Activated naive CD8-positive, alpha-beta T cell treated with anti-CD3 and anti-CD28 coated beads, Interleukin-2, amount 50 U/mL, for 16 hours (primary cell): ENCODE measurements at places on chromosomes 5 and 9.

GRCh38 chr9:9612270-9612669, 1000.5 kb downstream of the PTPRD start:
- DNase-seq = no peak

DNA sequence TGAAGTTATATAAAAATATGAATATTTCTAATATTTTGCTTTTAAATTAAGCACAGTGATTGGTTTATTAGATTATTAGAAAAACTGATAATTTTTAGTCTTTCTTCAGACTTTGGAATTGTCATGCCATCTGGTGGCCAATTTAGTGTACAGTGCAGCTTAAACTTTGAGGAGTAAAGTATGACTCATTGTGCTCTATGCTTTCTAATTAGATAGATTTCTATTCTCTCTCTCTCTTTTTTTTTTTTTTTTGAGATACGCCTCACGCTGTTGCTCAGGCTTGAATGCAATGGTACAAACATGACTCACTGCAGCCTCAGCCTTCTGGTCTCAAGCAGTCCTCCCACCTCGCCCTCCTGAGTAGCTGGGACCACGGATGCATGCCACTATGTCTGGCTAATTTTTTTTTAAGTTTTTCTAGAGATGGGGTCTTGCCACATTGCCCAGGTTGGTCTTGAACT, 42.1 kb upstream of the GPR21 start:
- peak; percentile 7 for DNase-seq

DNA sequence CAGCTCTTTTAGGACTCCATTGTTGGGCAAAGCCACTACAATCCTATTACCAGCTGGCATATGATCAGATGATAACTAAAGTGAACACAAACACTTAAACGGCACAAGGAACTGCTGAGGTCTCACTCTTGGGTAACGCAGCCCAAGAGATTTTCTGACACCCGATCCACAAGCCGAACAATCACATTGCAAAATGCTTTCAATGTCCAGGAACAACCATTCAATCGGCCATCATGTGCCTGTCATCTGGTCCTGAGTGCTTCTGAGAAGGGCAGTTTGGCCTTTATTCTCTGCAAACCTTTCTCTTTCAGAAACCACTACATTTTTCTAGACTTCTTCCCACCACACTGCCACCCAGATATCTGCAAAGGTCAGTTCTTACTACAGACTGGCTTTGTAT, 283.1 kb downstream of the GLIS3 start:
- DNase-seq = no peak

DNA sequence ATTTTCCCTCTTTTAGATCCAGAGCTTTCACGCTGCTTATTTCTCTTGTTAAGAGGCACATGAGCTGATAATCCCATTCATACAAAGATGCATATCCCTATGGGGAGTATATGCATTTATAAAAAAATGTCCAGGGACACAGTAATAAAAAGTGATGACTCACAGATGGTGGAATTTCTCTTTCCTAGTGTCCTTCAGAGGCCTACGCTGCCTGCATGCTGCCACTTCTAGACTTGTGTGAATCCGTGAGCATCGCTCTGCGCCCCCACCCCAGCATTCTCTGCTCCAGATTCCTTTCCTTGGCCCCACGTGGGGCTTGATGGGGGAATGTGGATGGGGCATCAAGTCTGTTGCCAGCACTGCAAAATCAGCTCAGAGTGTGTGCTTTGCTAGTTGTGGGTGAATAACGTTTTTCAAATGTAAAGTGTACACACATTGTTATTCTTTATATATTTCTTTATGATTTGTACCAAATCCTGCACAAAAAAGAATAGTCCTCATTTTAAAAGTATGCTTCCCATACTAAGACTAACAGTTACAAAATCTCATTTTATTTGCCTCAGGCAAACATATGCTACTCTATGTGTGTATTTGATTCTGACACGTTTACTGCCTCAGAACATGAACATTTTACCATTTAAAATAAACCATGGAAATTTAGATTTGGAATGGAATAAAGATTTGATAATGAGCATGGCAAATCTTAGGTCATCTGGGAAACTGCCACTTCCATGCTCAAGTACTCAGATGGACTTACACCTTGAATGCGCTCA, 22.4 kb upstream of the RASGRF2 start:
- no peak for DNase-seq

GRCh38 chr5:123455640-123456039, 32.4 kb upstream of the CEP120 start:
- no peak for DNase-seq

DNA sequence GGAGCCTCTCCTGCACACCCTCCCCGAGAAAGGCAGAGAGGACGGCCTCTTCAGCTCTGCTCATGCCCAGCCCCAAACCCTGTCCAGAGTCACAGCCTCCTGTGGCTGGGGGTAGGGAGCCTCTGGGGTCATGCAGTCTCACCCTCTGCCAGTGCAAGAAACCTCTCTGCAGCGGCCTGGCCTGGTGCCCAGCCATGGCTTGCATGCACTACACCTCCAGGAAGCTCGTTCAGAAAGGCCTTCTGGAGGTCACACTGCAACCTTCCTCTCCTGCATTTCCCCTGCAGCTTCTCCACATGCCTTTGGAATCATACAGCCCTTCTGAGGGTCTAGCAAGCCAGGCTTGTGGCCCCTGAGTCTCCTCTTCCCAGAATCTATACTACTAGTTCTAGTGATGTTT, 17.9 kb downstream of the CSF1R start:
- DNase-seq = no peak

GRCh38 chr9:106526716-106527204, 336.2 kb upstream of the ZNF462 start:
- DNase-seq = no peak

DNA sequence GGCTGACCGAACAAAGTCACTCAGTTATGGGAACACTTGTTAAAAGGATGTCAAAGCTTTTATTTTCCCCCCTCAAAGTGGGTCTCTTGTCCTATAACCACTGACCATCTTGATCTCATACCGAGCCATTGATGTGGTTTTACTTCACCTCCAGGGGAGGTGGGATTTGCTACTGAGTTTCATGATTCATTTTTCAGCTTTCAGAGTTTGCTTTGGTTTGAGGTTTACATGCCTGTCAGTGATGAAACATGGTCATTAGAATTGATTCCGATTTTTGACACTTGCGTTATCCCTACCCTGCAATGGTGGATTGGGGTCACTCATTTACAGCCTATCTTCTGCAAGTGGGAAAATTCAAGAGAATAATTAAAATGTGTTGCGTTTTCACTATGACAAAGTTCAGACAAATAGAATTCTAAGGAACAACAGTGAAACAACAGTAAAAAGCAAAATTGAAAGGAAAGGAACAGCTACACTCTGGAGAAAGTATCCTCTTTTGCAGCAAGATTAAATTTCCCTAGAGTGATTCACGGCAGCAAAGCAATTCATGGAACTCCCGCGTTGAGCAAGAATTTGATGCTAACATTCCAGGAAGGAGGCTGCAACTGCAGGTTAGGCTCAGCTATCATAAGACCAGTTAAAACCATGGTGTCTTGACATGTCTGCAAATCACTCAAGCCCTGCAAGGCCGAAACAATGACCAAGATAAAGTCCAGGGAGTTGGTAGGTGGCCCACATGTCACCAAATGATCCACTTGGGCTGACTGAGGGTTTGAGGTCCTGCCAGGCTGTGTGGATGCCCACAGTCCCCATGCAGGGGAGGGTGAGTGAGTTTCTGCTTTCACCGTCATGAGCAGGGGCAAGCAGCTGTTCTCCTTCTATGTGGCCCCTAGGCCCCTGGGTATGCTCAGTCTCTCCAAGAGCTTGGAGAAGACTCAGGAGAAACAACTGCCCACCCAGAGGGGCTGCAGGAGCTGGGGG, 9.4 kb downstream of the GADD45G start:
- DNase-seq = no peak

DNA sequence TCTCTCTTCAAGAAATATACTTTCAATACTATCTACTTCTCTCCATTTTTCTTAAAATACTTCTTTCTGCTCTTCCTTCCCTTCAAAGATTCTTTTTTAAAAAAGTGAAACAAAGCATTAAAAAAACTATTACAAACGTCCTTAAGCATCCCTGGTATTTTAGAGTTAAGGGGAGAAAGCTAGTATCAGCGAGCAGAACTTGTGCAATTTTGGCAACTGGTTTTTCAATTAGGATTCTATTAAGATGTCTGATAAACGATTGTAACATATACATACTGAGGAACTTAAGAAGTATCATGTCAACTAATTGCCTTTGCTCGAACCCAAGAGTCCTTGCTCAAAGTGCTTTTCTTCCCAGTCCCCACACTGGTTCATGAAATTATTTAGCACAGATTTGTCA, 459.2 kb downstream of the BNC2 start:
- no peak for DNase-seq

GRCh38 chr5:93674138-93674537, 67.3 kb downstream of the POU5F2 start:
- no peak for DNase-seq

GRCh38 chr5:177612215-177612673, 12.3 kb downstream of the B4GALT7 start:
- no peak for DNase-seq

GRCh38 chr9:69198521-69199220, 24.6 kb downstream of the TJP2 start:
- DNase-seq = no peak

- DNase-seq = no peak
Observed at GRCh38 chr9:70873506-70873905, 247.9 kb downstream of the TRPM3 start.

GRCh38 chr9:125125523-125125922, 17.8 kb downstream of the SCAI start:
- no peak for DNase-seq

DNA sequence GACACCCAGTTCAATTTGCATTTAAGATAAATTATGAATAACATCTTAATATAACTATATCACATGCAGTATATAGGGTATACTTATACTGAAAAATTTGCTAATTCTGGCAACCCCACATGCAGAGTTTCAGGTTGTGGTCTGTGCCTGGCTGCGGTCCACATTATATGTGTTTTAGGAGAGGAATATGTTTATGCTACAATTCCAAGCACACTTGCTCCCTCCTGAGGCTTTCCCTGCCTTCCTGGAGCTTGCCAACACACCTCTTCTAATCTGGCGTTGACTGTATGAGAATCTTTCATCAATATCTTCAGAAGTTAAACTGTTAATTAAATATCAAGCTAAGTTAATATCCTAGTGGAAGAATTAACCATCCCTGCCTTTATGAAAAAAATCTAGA, 45.2 kb downstream of the SEMA5A start:
- no peak for DNase-seq

- no peak for DNase-seq
Observed at GRCh38 chr9:124618476-124618875, 111.3 kb upstream of the NR5A1 start.

DNA sequence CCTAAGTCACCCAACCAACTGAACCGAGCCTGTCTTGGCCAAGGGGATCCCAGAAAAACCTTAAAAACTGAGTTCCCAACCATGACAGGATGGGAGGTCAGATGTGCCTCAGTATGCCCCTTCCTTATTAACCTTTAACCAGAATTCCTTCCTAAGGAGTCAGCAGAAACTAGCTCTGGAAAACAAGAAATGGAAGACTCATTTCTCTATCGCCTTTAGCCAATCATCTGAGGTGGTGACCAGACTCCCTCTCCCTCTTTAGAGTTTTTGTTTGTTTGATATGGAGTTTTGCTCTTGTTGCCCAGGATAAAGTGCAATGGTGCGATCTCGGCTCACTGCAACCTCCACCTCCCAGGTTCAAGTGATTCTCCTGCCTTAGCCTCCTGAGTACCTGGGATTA, 37.5 kb downstream of the SLC28A3 start:
- DNase-seq = no peak
